ENCODE measurements at places on chromosomes 3 and 15. TPM values are rescaled to one million over a fixed set of nuclear protein-coding genes. Genes with fewer than 3 reads are reported as not detected.

DNA sequence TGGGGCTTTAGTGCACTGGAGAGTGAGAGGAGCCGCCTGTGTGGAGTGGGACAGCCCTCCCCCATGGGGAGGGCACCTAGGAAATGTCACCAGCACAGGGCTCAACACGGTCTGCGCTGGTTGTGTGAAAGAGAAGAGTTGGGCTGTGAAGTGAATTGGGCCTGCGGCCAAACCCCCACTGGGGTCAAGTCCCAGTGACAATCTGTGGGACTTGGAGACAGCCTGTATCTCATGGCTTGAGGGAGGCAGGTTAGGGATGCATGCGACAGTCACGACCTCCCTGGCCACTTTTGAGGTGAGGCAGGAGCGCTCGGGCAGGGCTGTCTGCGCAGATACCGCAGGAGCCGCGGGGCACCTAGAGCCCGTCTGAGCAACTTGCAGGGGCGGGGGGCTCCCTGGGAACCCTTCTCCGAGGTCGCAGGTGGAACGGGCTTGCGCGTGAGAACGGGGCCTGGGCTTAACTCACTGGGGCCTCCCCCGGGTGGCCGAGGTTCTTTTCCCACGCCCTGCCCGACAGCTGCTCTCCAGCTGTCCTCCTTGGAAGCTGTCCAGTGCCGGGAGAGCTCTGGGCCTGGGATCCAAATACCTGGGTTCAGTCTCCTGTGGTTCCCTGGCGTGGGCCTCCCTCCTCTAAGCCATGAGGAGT lies 77.4 kb downstream of the SNRK start:
- DNase-seq, result no peak

GRCh38 chr15:84824260-84825007 lies 7.3 kb downstream of the ALPK3 start:
- DNase-seq, result peak; percentile 90

PAK2 gene
- 46.6 TPM for polyA plus RNA-seq

IGF2BP2 gene
- 41.6 TPM for polyA plus RNA-seq

- DNase-seq, result no peak
Observed at GRCh38 chr3:29406291-29406832, 125.5 kb downstream of the RBMS3 start.

SLC51B gene
- 2.4 TPM for polyA plus RNA-seq

GRCh38 chr3:126266291-126266840 lies 86.0 kb upstream of the ALDH1L1 start:
- DNase-seq, result no peak

- no peak for DNase-seq
Observed at GRCh38 chr15:92629975-92630626, 25.5 kb downstream of the FAM174B start.

DNA sequence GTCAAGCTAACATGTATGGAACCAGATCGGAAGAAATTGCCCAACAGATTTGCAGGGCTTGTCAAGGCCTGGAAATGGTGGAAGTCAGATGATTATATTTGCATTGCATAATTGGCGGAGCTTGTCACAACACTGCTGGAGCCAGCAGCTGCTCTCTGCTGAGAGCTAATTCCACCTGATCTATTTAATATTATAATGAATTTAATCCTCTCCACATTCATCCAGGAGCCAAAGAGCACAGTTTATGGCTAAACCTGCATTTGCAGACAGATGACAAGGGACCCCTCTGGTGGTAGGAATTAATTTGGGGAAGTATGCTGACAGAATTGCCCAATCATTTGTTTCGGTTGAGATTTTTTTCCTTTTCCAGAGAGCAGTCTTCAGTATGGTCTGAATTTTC lies 730.2 kb downstream of the TUSC7 start:
- peak; percentile 12 for DNase-seq

- DNase-seq, result no peak
Observed at GRCh38 chr3:30343861-30344260, 262.5 kb upstream of the TGFBR2 start.

SPG11 gene
- polyA plus RNA-seq, result 42.8 TPM

PLSCR5 gene
- not detected for polyA plus RNA-seq

SLC2A2 gene
- polyA plus RNA-seq, result not detected

DNA sequence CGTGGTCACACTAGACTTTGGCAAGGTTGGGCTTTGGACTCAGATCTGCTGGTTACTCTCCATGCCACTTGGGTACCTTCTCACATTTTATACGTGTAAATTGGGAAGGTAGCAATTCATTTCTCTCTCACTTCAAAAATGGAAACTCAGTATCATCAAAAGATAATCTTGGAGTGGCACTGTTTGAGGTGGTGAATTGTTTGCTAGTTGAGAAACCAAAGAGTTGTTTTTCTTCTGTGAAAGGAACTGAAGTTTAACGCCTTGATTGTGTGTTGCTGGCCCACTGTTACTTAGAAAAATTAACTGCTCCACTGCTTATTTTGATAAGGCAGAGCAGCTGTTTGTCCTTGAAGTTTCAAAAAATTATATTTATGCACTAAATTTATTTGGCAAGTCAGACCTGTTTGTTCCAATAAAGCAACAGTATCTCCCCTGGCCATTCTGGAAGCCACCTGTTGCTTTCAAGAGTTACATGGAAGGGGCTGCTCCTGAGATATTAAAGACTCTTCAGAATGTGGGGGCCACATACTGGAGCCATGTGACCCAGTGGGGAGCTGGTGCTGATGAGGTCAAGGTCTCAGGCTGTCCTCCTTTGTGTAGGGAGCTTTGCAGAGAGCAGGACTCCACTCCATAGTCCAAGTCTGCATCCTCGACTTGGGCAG lies 16.2 kb downstream of the PLCL2 start:
- no peak for DNase-seq

GRCh38 chr3:107953722-107954121 lies 137.1 kb downstream of the CD47 start:
- no peak for DNase-seq

- DNase-seq, result no peak
Observed at GRCh38 chr3:149564079-149564478, 89.6 kb downstream of the TM4SF4 start.

IREB2 gene
- polyA plus RNA-seq, result 36.8 TPM

DNA sequence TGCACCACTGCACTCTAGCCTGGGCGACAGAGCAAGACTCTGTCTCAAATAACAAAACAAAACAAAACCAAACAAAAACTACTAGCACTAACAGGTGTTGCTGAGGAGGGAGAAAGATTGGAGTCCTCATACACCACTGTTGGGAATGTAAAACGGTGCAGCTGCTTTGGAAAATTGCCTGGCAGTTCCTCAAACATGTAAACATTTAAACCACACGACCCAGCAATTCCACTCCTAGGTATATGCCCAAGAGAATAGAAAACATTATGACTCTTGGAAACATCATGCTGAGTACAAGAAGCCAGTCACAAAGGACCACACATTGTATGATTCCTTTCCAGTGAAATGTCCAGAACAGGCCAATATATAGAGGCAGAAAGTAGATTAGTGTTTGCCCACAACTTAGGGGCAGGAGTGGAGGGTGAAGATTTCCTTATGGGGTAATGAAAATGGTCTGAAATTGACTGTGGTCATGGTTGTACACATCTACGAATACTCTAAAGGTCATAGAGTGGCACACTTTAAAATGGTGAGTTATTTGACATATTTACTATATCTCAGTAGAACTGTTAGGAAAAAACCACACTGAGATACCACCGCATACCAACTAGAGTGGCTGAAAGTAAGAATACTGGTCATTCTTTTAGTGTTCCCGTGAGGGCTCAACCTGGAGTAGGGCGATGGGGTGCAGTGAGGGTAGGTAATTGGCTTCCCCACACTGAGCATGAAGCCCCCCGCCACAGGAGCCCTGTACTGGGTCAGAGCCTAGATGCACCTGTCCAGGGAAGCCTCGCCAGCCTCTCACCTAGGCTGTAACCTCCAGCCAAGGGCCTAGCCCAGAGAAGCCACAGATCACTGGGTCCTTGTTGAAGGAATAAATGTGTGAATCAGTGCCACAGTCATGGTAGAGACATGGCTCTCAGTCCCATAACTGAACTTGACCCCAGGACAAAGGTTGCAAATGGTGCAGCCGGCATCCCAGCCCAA lies 131.1 kb downstream of the NUP210 start:
- DNase-seq, result no peak

ACTRT3 gene
- 2.1 TPM for polyA plus RNA-seq

GRCh38 chr3:189848395-189849040 lies 217.3 kb downstream of the TP63 start:
- no peak for DNase-seq

GRCh38 chr3:64575211-64575844 lies 112.5 kb downstream of the ADAMTS9 start:
- no peak for DNase-seq

DNA sequence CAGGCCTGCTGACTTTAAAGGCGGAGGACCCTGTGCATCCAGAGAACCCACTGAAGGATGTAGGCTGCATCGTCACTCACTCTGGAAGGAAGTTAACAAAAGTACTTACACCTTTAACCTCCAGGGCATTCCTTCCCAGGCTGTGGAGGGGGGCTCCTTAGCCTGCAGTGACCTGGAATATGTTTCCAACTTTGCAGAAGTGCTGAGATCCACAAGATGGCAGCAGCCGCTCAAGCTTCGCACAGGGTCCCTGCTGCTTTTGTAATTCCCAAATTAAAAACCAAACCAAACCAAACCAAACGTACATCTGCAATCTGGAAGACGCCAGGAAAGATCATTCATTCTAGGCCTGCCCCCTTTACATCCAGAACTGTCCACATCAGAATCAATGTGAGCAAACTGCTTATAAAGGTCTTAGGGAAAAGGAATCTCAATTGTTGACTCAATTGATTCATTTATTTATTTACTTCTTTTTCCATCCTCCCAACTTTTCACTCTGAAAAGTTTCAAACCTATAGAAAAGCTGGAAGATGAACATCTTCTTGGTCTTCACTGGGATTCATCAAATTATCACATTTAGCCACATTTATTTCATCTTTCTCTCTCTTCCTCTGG lies 70.5 kb upstream of the KLHL25 start:
- DNase-seq, result peak; percentile 58

DNA sequence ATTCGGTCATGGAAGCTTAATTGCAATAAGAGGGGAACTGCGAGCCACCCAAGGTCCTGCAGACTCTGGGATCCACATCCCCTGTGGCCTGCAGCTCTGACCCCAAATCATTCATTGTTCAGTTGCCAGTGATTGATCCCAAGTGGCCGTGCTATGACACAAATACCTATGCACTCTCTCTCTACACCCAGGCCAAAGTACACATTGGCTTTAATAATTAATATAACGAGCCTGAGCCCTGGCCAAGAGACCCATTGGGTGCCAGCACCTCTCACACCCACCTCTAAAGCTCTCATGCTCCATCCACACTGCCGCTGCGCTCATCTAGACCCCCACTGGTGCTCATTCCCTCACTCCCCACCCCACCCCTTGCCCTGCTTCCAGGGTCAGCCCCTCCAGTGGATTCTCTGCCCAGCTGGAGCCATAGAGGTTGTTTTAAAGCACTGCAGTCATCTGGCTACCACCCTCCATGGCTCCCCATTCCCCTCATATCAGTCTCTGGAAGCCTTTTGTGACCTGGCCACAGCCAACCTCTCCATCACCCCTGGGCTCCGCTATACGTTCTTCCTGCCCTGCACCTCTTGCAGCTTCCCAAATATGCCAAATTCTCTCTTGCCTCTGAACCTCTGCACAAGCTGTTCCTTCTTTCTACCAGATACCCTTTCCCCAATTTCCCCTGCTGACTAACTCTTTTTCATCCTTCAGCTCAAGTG lies 37.7 kb upstream of the SLC6A6 start:
- DNase-seq, result no peak

- no peak for DNase-seq
Observed at GRCh38 chr3:46614431-46614830, 2.1 kb downstream of the FAM240A start.

- DNase-seq, result no peak
Observed at GRCh38 chr3:27307566-27307965, 61.6 kb downstream of the NEK10 start.

DNA sequence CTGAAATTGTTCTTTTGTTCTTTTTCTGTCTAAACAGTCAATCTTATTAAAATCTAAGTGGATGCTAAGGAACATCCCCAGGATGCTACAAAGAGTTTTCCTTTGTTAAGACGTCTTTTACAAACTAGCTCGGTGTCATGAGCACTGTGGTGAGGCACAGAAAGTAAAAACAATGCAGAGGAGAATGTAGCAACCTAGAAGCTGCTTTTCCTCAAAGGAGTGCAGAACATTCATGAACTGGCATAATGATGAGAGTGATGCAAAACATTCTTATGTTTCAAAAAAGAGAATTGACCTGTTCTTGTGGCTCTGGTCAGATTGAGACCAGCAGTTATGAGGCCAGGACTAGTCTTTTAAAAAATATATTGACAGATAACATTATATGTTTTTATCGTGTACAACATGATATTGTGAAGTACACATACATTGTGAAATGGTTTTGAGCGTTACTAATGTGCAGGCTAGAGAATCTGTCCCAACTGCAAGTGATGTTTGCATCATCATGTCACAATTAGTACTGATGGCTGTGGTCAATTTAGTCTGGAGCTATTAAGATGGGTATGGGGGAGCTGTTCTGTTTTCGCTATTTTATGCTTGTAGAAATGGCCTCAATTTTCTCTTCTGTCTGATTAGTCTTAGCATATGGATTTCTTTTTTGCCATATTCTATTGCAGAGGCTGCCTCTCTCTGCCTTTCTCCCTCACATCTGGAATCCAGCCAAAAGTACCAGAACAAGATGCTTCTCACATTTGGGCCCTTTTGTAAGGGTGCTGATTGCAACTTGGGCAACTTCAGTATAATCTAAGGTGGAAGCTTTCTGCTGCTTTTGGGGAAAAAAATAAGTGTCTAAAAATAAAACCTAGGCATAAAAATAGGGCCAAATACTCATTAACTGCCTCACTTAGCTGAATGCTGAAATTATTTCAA lies 50.2 kb downstream of the HHLA2 start:
- DNase-seq, result no peak

- DNase-seq, result no peak
Observed at GRCh38 chr3:124281453-124282316, 289.8 kb upstream of the ROPN1 start.

GRCh38 chr15:35182841-35183479 lies 97.9 kb upstream of the NANOGP8 start:
- no peak for DNase-seq

C3orf18 gene
- polyA plus RNA-seq, result 23.5 TPM

CPB1 gene
- polyA plus RNA-seq, result 0.90 TPM

GRCh38 chr3:189502676-189503257 lies 128.4 kb upstream of the TP63 start:
- DNase-seq, result no peak

KNL1 gene
- 9.0 TPM for polyA plus RNA-seq

GLDN gene
- 0.34 TPM for polyA plus RNA-seq

DNA sequence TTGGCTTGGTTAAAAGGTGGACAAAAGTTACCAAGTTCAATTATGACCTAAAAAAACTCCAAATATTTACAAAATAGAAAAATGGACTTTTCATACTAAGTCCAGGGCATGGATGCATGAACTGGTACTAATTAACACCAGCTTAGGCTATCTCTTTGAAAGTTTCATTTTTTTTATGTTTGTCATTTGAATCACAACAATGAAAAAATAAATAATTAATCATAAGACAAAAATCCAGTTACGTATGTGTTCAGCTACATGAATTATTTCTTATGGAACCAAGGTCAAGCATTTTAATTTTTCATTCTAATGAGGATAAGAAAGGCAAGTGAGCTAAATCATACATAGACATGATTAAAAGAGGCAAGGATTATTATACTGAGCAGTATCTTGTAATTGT lies 23.7 kb upstream of the STRIT1 start:
- no peak for DNase-seq
